ENCODE measurements at places on chromosomes 7 and 10.

DNA sequence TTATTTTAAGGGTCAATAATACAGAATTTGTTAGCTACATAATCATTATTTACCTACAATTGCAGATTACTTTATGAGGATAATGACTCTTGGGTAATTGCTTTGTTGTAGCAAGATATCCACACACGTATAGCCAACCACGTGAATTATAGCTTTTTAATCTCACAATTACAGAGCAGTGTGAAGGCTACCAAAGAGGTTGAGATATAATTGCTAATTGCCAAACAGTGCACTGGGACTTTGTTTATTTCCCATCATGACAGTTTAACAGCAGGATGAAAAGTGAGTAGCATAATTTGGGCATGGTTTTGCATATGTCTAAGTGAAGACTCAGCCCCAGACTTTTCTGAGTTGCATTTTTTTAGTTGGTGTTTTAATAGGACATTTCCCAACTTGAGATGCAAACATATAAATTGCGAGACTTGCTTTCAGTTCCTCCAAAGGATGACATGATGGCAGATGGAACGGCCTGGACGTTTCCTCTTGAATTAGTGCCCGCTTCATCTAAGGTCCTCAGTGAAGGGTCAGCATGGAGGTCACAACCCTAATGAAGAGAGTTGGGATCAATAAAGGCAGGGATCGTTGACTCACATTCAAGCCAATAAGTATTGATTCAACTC lies 180.7 kb upstream of the GPR26 start:
- no peak for DNase-seq

GRCh38 chr10:101773923-101774588 lies 1.9 kb downstream of the FGF8 start:
- no peak for DNase-seq

GRCh38 chr10:119030421-119031250 lies 1.1 kb downstream of the NANOS1 start:
- DNase-seq = peak; percentile 69

- DNase-seq = no peak
These were observed 86.5 kb downstream of the DNAJB6 start for GRCh38 chr7:157423348-157423747.

GRCh38 chr10:68223535-68224165 lies 8.3 kb downstream of the ATOH7 start:
- no peak for DNase-seq

GRCh38 chr7:147547252-147547897 lies 1043.2 kb upstream of the C7orf33 start:
- peak; percentile 21 for DNase-seq

DNA sequence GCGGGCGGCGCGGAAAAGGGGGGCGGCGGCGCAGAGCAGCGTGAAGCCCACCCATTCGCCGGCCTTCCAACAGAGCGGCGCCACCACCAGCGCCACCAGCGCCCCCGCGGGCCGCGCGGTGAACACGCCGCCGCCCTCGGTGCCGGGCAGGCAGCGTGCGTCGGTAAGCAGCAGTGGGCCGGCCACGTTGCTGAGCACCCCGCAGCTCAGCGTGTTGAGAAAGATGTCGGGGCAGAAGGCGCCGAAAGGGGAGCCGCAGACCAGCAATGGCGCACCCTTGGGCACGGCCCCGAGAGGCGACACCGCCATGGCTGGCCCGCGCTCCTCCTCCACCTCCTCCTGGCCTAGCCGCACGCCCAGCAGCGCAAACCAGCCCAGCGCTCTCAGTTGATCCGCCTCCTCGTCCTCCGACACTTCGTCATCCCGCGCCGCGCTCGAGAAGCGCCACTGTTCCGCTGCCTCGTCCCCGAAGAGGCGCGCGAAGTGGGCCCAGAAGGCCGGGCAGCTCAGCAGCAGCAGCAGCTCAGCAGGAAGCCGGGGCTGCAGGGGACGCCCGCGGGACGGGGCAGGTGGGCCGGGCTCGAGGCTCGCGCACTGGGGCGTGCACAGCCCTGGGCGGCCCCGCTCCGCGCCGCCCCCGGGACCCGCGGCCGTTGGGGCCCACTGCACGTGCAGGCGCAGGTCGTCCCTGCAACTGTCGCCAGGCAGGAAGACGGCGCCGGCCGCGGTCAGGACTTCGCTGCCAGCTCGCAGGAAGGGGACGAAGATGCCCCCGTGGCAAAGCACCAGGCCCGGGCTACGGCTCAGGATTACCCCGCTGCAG lies 623 bp downstream of the TYSND1 start:
- DNase-seq = peak; percentile 83

GRCh38 chr10:77421591-77421990 lies 216.0 kb downstream of the KCNMA1 start:
- DNase-seq = no peak

DNA sequence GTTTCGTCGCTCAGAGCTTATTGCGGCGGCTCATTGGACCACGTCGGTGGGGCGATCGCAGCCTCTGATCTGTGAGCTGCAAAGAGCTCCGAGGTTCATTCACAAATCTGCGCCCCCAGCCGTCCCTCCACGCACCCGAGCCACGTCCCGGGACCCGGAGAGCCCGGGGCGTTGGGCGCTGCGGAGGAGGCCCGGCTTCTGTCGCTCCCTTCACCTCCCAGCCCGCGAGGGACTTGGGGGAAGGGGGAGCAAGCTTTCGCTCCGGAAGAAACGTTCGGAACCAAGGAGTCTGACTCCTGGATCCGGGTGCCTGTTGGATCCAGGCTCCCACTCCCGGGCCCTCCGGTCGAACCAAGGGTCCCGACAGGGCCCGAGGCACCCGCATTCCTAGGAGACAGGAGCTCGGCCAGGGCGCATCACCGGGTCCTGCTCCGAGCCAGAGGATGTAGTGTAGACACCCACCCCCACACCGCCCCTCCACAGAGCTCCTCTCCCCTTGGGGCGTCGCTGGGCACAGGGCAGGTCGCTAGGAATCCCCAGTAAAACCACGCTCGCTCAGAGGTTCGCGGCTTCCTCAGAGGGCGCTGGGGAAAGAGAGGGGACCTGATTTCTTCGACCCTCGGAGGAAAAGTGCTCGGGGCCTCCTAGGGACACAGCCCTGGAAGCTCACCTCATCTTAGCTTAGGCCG lies 7.9 kb upstream of the EN2 start:
- no peak for DNase-seq

DNA sequence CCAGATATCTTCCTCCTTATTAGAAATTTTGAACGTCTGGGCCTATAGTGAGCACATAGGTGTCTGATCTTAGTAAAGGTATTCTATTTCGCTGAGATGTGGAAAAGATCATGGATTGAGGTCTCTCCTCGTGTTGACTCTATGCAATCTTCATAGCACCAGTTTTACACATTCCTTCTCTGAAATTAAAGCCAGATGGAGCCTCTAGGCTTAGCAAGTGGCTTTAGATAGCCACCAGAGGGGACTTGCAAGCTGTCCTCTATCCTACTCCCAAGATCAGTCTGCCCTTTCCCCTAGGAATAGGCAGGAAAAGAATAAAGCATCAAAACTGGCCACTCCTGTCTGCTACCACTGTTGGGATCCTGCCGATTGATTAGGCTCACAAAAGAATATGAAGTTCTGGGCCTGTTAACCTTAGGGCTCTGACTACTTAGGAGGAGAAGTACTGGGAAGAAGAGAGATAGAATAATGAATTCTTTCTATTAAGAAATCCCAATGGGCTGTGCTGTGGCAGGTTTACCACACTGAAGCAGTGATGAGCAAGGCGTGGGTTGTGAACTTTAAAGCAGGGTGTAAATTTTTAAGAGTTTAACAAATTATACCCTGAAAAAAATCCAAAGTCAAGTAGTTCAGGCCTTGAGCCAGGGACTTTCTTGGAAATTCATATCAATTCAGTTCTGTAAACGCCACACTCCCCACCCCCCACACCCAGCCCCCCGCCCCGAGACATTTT lies 2.2 kb upstream of the STRIP2 start:
- DNase-seq = no peak

DNA sequence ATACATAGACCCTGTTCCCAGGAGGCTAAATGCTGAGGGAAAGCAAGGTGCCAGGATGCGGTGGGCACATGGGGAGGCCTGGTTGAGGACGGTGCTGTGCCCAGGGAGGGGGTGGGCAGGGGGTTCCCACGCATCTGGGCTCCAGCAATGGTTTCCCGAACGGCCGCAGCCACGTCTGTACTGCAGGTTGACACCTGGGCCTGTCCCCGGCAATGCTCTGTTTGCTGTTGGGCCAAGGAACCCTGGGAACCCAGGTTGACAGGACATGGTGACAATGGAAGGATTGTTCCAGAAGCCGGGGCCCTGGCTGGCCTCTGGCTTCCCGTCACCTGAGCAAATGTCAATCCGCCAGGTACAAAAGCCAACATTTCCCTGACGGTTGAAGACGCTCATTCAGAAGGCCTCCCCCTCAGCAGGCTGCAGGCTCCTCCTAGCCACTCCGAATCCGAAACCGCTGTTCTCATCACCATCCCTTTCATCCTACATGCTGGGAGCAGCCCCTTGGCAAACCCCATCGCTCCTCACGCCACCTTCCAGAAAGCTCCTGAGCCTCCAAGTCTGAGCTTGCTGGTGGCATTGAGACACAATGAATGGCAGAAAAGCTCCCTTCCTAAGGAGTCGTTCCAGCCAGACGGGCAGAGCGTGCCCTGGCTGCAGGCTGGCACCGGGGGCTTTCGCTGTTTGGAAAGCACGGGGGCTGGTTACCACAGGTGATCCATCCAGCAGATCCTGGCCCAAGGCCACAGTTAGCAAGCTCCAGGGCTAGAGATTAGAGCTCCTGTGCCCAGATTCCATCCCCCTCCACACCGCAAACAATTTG lies 31.2 kb downstream of the SPOCK2 start:
- no peak for DNase-seq

- no peak for DNase-seq
These were observed 145.1 kb downstream of the SLIT1 start for GRCh38 chr10:97040706-97041105.

- DNase-seq = no peak
These were observed 17.0 kb upstream of the SFRP5 start for GRCh38 chr10:97788552-97789442.

DNA sequence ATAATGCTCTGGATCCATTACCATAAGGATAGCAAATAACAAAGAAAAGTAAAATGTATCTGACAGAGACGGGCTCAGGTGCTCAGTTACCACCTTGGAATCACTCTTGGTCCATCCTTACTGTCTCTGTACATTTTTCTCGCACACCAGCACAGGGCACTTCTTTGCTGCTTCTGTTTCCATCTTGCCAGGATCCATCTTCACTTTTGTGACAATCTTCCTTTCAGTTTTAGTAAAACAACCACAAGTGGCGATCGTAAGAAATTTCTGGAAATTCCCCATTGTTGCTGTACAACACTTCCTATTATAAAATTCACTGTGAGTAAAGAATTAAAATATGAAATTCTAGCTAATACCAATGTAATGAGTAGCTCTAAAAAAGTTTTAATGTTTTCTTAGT lies 695.5 kb downstream of the GRM8 start:
- DNase-seq = no peak

GRCh38 chr7:7816084-7816483 lies 97.7 kb upstream of the RPA3 start:
- peak; percentile 41 for DNase-seq

DNA sequence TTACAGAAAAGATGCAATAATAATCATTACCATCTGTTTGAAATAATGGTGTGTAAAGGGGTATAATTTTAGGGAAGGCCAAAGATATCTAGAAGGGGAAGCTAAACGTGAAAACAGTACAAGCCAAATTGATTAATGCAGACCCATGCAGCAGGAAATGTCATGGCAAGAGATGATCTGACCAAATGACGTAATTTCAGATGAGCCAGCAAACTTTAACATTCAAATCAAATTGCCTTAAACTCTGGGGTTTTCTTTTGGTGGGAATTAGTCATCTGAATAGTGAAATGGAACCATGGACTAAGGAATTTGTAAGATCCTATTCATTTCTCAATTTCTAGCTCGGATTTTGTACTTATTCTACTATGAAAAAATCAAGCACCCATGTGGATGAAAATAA lies 21.4 kb upstream of the SCIN start:
- DNase-seq = no peak

DNA sequence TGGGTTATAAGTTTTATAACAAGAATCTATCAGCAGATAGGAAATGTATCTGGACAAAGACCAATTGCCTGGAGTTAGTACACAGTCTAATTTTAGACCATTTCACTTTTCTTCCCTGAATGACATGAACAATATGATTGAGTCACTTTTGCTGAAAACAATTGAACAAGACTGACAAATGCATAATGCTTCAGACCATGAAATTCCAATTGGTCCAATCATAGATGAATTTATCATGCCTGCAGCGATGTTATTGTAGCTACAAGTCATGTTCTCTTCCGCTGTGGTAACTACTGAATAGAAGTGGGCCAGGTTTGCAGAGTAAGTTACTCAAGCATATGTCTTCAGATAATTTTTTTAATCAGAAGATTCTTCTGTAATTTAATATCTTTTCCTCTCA lies 73.4 kb downstream of the VSTM2A start:
- DNase-seq = no peak

- DNase-seq = no peak
These were observed 861 bp upstream of the USP6NL start for GRCh38 chr10:11612021-11613001.

- peak; percentile 81 for DNase-seq
These were observed 4.5 kb downstream of the STAM start for GRCh38 chr10:17648243-17649035.

GRCh38 chr7:87231711-87232110 lies 12.2 kb upstream of the TMEM243 start:
- no peak for DNase-seq

DNA sequence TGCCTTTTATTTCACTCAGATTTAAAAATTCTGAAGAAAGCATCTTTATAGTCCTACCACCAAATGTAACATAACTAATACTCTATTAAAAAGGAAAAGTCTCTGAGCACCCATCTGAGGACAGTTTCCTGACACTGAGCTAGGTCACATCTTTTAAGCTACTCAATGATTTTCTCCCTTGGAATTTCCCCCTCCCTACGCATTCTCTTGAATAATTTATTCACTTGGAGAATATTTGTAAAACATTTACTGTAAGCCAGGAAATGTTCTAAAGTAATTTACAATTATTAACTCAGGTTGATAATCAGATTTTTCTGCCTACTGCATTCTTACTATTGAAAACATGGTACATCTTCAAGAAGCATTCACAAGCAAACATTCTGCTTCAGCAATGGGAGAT lies 297.2 kb upstream of the VSTM2A start:
- no peak for DNase-seq

- DNase-seq = no peak
These were observed 26.7 kb downstream of the PLPP4 start for GRCh38 chr10:120483651-120484301.

GRCh38 chr7:39304668-39305405 lies 261.4 kb upstream of the YAE1 start:
- no peak for DNase-seq

GRCh38 chr7:138770904-138771303 lies 26.9 kb upstream of the TMEM213 start:
- DNase-seq = no peak

All from activated CD8-positive, alpha-beta T cell treated with anti-CD3 and anti-CD28 coated beads, Interleukin-2, amount 10 ng/mL, durations not matched to agents 7 days and 5 days (primary cell).